ENCODE measurements at places on chromosomes 3 and 15.

GRCh38 chr3:168123201-168124176 is 27.8 kb upstream of the GOLIM4 start:
- DNase-seq, result no peak

DNA sequence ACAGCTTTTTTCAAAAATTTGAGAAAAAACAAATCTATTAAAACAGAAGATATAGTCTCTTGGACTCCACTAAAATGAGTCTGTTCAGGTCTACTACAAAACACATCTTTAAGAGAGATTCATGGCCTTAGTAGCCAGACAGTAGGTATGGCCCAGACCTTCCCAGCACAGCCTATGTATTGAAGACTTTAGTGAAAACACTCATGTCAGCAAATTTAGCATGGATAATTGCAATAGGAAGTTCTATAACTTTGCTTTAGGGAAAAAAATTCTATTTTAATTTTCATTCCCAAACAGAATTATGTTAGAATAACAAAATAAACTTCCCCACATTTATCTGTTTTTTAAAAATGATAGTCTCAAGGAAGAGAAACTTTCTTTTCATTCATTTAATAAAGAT is 976.6 kb downstream of the FHIT start:
- DNase-seq, result no peak

GRCh38 chr3:33124638-33125037 is 10.8 kb downstream of the CRTAP start:
- DNase-seq, result no peak

GRCh38 chr3:71936681-71937080 is 151.7 kb upstream of the PROK2 start:
- DNase-seq, result no peak

- no peak for DNase-seq
Observed at GRCh38 chr3:149368674-149369497, 8.6 kb downstream of the TM4SF1 start.

DNA sequence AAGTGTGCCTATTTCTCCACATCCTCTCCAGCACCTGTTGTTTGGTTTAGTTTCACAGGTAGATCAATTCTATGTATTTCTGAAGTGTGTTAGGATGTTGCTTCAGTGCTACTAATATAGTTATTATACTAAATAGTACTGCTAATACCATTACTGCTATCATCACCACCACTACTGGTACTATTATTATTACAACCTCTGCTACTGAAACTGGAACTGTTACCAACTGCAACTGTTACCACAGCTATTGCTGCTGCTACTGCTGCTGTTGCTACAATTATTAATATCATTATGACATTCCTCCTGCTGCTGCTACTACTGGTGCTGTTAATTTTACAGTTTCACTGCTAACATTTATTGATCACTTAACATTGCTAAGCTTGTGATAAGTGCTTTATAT is 8.3 kb upstream of the LMOD3 start:
- DNase-seq, result no peak

GRCh38 chr3:81279481-81280379 is 481.7 kb downstream of the GBE1 start:
- DNase-seq, result no peak

DNA sequence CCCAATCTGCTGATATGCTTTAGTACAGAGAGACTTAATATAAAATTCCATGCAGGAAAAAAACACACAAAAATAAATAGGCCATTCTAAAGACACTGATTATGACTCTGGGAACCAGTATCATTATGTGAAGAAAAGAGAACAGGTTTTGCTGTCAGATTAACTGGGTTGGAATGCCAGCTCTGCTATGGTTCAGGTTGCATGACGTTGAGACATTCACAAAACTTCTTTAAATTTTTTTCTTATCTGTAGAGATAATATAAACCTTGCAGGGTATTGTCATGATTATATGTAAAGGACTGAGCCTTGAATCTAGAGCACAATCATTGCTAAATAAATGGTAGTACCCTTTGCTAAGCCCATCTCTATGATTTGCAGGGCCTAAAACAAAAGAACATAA is 86.0 kb downstream of the CPNE4 start:
- no peak for DNase-seq

- DNase-seq, result no peak
Observed at GRCh38 chr15:57580866-57581265, 10.8 kb upstream of the MYZAP start.

Measured in T-helper 2 cell (primary cell).